ENCODE measurements at places on chromosomes 1 and 21. TPM values are rescaled to one million over a fixed set of nuclear protein-coding genes. Genes with fewer than 3 reads are reported as not detected.

Gene SERPINC1
- total RNA-seq: not detected

Gene MRPS14
- 16.9 TPM for total RNA-seq

Gene OR6K3
- not detected for total RNA-seq

Gene ALPL
- not detected for total RNA-seq

Gene NECAP2
- total RNA-seq: 47.9 TPM

Gene CACNA1E
- total RNA-seq: under 0.01 TPM

Gene CRP
- total RNA-seq: not detected

Gene MIXL1
- total RNA-seq: not detected

Gene ANXA9
- 0.39 TPM for total RNA-seq

Data from placental epithelial cell (primary cell).